ENCODE measurements at places on chromosomes 7 and 10.

DNA sequence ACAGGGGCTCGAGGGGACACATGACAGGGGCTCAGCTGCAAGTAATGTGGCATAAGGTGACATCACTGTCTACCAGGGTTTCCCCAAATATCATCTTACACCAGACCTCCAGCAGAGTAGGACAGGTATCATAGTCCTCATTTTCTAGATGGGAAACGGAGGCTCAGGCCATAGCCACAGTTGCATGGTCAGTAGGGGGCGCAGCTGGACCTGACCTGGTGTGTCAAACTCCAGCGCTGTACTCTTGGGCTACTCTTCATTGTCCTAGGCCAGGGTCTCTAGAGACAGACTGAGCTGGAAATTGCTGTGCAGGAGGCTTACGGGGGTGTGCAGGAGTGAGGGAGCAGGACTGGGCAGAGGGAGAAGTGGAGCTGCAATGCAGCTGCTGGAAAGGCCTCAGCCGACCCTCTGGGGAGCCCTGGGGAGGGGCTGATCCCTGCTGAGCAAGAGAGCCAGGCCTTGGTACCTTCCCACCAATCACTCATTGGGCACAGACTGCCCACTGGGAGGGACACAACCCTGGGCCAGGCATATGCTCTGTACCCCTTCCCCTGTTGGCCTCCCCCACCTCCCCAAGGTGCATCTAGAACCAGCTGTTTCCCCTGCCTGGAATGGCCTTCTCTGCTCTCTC, 89.9 kb downstream of the CDH23 start:
- DNase-seq, result peak; percentile 68

DNA sequence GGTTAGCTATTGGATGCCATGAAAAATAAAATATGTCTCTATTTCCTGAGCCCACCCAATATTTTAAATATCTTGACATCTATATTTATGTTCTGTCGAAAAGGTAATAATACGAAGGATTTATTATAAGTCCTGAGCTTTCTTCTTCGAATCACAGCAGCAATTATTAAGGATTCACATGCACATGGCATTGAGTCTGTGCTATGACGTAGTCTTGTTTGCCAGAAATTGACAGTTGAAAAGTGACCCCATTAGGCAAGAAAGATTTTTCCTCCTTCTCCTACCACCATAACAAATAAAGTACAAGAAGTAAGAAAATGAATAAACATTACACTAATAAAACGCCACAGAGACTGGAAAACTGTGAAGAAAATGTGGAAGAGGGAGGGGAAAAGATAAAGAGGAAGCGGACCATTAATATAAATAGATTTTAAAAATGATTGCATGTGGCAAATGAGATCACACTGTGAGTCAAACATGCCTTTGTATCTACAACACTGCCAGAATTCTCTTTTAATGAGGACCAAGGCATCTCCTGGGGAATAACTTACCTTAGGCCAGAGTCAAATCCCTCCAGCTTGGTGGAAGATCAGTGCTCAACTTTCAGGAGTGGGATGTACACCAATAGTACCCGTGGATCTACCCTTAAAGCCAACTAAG, 21.6 kb downstream of the FZD1 start:
- no peak for DNase-seq

GRCh38 chr10:42992156-42992956, 84.5 kb upstream of the RET start:
- DNase-seq, result no peak

- DNase-seq, result no peak
These were observed 581 bp upstream of the GLCCI1 start for GRCh38 chr7:7967886-7968543.

- DNase-seq, result peak; percentile 79
These were observed at the start of gene FAS for GRCh38 chr10:88990384-88991160. TSS of gene FAS (plus strand) at chr10:88990798. CDS start at chr10:88990877, 79 bp downstream.

DNA sequence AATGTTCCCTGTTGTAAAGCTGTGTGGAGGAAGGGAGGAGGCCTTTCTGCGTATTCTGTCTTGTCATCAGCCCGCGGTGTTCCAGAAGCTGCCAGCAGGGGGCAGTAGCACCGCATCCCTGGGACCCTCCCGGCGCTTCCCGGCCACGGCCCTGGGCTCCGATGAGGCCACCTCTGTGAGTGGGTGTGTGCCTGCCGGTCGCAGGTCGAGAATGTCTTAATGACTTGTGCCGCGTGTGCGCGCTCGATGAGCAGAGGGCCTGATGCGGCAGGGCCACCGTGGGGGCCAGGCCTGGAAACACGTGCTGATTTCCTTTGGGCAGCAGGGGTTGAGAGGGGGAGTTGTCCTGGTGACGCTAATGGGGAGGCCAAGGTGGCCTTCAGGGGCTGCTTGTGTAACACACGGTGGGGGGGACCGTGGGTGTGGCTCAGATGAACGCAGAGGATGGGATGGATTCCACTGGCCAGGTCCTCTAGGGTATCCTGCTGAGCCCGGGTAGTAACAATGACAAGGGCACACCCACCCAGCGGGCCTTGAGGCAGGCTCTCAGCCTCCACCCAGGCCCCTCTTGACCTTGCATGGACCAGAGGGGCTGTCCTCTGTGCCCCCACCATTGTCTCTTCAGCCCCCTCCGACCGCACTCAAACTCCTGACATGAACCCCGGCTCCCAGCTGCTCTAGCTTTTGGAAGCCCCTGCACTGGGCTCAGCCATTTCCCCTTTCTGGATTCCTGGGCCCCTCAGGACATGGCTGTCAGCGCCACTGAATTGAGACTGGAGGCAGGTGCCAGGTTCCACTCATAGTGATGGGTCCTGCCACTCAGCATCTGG, 135.9 kb upstream of the PODXL start:
- peak; percentile 55 for DNase-seq

GRCh38 chr7:120110169-120110568, 162.8 kb upstream of the KCND2 start:
- no peak for DNase-seq

DNA sequence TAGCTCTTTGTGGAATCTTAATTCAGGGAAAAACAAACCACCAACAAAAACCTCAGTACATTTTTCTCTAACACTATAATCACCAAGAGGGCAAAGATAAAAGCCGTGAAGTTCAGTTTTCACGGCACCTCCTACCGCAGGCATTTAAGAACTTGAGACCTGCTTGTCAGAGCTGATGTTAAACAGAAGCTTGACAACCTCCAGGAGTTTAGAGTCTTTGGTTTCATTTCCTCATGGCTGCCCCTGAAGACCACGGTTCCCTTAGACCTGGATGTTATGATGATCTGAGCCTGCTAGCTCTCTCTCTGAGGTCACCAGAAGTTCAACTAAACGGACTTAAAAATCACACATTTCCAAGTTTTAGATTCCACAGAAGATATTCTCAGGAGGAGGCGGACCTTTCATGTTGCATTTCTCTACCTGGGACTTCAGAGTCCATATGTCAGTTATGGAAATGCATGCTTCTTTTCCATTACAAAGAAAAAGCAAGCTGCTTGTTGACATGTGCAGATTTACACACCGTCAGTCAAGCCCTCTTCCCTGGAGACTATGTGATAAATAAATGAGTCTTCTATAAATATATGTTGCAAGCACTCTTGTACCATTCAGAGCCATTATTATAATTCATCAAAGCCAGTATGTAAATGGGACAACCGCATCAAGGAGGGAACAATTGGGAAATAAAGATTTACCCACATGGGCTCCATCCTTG, 258.0 kb downstream of the GFRA1 start:
- DNase-seq, result no peak

- no peak for DNase-seq
These were observed 331.5 kb upstream of the CNTNAP2 start for GRCh38 chr7:145784809-145785780.

GRCh38 chr7:96167424-96167823, 154.5 kb downstream of the SLC25A13 start:
- DNase-seq, result no peak

DNA sequence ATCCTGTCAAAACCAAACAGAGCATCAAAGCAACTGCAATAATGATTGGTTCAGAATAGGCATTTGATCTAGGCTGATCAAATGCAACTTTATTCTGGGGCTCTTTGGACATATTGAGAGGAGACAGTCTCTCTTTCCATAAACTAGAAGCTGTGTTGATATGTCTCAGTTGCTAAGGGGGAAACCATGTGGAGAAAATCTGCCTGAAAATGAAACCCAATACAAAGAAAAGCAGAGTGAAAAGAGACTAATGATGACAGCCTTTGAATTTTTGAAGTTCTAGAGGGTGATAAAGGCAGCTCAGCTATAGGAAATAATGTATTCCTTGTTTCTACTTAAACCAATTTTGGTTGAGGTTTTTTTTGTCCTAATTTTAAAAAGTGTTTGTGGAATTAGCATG, 941.8 kb upstream of the POT1 start:
- no peak for DNase-seq

DNA sequence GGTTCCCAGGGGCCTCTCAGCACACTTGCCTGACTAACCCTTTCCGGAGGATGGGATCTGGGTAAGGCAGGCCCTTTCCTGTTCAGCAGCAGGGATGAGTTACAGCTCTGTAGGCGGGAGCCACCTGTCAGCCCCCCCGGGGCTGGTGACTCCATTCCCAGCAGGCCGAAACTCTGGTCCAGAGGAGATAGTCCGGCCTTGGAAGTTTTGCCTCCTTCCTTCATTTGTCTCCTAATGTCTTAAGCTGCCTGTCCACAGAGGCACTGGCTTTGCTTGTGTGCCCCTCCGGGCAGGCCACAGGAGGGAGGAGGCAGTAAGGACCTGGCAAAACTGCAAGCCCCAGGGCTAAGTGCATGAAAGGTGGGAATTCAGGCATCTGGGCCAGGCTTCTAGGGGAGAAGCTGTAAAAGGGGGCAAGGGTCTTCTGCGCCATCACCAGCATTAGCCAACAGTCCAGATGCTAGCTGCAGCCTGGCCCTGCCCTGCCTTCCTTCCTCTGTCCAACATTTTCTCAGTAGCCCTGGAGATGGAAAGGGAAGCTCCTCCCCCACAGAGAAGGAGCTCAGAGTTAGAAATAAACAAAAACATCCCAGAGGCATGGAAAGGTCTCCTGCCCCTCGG, 1.2 kb downstream of the ADIRF start:
- peak; percentile 16 for DNase-seq

DNA sequence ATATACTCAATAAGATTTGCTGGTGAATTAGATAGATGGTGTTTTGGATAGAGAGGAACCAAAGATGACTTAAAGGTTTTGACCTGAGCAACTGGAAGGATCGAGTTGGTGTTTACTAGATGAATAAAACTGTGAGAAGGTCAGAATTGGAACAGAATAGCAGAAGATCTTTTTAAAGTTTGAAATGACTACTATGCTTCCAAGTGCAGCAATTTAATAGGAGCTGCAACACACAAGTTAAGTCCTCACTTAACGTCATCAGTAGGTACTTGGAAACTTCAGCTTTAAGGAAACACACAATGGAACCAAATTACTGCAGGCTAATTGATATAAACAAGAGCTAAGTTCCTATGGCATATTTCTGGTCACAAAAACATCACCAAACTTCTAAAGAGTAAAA, 86.5 kb downstream of the RTKN2 start:
- DNase-seq, result no peak
